Stimulated activated effector memory CD8-positive, alpha-beta T cell treated with anti-CD3 and anti-CD28 coated beads, Interleukin-12 subunit alpha, Interleukin-12 subunit beta, amount 100 ng/mL, for 72 hours (primary cell): ENCODE measurements at places on chromosomes 3 and 15.

DNA sequence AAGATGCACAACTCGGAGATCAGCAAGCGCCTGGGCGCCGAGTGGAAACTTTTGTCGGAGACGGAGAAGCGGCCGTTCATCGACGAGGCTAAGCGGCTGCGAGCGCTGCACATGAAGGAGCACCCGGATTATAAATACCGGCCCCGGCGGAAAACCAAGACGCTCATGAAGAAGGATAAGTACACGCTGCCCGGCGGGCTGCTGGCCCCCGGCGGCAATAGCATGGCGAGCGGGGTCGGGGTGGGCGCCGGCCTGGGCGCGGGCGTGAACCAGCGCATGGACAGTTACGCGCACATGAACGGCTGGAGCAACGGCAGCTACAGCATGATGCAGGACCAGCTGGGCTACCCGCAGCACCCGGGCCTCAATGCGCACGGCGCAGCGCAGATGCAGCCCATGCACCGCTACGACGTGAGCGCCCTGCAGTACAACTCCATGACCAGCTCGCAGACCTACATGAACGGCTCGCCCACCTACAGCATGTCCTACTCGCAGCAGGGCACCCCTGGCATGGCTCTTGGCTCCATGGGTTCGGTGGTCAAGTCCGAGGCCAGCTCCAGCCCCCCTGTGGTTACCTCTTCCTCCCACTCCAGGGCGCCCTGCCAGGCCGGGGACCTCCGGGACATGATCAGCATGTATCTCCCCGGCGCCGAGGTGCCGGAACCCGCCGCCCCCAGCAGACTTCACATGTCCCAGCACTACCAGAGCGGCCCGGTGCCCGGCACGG is 991 bp downstream of the SOX2 start:
- DNase-seq = no peak

- DNase-seq = no peak
Measured at GRCh38 chr3:132405188-132405587, 12.1 kb upstream of the DNAJC13 start.

GRCh38 chr3:21665444-21666100 is 85.4 kb downstream of the ZNF385D start:
- no peak for DNase-seq

GRCh38 chr15:22989576-22990477 is 9.7 kb upstream of the CYFIP1 start:
- no peak for DNase-seq

DNA sequence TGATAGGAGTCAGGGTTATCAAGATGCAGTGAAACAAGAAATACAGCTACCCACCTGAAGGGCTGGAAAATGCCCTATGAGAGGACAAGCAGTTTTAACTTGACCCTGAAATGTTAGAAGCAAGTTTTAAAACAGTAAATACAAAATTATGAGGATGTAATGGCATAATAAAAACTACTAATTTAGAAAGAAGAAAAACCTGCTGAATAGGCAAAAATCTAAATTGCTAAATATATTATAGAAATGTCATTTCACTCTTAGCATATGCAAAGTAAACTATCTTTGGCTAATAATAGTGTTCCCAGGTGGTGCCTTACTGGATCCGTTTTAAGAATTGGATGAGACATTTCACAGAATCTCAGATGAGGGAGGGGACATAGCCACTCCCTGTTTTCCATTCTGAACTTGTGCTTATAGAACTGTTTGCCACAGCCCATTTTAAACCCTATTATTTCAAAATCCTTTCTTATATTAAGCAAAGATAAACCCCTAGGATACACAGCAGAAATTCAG is 294.6 kb downstream of the LSAMP start:
- DNase-seq = no peak

GRCh38 chr3:185639632-185640206 is 53.6 kb downstream of the SENP2 start:
- no peak for DNase-seq

DNA sequence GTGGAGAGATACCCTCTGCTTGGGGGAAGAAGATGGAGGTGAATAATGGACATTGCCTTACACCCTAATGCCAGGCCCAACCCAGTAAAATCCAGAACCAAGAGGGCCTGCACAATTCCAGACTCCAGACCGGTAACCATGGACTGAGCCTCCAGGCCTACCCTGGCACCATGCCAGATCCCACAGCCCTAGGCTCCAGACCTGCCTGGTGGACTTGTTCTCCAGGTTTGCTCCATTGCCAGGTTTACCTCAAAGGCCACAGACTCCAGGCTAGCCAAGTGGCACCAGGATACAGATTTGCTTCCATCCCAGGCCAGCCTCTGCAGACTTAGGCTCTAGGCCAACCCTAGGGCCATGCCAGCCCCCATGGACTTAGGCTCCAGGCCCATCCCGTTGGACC is 14.0 kb downstream of the PLCH1 start:
- DNase-seq = no peak

GRCh38 chr15:59115047-59115446 is 10.1 kb downstream of the CCNB2 start:
- DNase-seq = no peak

- DNase-seq = no peak
Measured at GRCh38 chr3:123068601-123069381, 2.0 kb downstream of the PDIA5 start.

DNA sequence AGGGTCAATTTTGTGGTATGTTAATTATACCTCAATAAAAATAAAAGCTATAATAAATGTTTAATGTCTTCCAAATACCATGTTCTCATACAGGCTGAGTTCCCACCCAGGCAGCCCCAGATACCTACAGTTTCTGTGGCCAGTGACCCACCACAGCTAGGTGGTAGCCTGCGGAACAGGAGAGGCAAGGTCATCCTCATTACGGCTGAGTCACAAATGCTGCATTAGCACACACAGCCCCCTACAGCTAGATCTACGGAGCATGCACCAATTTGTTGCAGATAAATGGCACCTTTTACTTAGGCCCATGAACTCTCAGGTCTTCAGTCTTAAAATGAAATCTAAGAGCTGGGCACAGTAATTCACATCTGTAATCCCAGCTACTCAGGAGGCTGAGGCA is 5.1 kb downstream of the SPATA12 start:
- no peak for DNase-seq

DNA sequence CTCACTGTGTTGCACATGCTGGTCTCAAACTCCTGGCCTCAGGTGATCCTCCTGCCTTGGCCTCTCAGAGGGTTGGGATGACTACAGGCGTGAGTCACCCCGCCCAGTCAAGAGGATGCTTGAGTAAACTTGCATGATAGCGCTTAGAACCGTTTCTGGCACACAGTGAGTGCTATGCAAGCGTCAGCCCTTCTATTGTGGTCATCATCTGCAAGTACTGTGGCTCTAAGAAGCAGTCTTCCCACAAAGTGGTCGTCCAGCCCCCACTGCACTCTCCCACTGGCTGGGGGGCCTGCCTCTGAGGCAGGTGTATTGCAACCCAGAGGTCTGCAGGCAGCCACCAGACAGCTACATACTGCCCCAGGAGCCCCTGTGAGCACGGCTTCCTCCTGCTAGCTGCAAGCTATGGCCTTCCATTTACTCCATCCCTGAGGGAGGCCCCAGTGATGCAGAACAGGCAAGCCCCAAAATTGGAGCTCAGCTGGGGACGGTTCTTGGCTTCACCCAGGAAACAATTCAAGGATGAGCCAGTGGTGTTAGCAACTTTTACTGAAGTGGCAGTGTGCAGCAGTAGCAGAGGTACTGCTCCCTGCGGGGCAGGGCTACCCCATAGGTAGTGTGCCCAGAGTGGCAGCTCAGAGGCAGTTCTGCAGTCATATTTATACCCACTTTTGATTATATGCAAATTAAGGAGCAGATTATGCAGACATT is 95.4 kb downstream of the LSM3 start:
- DNase-seq = no peak

DNA sequence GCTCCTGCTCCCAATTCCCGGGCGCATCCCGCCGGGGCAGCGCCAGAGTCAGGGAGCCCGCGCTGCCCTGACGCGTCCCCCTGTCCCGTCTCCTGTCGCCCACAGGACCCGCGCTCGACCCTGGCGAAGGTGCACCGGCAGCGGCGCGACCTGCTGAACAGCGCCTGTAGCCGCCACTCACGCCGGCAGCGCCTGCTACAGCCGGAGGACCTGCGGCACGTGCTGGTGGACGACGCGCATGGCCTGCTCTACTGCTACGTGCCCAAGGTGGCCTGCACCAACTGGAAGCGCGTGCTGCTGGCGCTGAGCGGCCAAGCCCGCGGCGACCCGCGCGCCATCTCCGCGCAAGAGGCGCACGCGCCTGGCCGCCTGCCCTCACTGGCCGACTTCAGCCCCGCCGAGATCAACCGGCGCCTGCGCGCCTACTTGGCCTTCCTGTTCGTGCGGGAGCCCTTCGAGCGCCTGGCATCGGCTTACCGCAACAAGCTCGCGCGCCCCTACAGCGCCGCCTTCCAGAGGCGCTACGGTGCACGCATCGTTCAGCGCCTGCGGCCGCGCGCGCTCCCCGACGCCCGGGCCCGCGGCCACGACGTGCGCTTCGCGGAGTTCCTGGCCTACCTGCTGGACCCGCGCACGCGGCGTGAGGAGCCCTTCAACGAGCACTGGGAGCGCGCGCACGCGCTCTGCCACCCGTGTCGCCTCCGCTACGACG is 16.9 kb downstream of the C3orf22 start:
- DNase-seq = no peak

DNA sequence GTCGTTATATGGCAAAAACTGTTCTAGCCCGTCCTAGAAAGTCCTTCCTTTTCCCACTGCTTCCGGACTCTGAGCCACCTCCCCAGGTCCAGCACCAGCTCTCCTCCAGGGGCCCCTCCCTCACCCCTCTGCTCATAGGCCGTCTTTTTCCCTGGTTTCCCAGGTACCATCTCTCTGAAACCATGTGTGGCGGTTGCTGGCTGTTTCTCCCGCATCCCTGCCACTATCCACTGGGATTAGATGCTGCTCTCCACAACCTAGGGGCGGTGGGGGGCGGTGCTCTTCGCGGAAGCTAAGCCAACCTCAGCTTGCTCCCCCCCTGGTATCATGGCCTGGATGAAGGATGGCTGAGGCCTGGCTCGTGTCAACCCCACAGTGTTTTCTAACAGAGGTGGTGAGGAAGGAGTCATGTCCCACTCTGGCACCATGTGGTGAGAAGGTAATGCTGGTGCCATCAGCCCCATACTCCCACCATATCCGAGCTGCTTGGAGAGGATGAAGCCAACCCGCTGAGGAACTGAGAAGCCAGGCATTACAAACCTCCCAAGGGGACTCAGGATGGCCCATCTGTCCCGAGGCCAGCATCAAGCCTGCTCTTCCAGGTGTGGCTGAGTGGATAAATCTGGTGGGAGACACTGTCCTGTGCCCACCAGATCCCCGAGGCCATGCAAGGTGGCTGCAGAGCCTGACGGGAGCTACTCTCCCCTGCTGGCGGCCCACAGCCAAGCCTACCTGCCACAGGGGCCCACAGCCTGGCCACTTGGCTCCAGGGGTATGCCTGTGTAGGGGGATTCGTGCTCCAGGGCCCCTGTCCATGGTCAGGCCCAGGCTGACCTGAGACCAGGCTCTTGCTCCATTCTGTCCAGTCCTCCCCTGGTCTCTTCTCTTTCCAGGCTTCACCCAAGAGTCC is 27.9 kb upstream of the SLC41A3 start:
- DNase-seq = no peak

DNA sequence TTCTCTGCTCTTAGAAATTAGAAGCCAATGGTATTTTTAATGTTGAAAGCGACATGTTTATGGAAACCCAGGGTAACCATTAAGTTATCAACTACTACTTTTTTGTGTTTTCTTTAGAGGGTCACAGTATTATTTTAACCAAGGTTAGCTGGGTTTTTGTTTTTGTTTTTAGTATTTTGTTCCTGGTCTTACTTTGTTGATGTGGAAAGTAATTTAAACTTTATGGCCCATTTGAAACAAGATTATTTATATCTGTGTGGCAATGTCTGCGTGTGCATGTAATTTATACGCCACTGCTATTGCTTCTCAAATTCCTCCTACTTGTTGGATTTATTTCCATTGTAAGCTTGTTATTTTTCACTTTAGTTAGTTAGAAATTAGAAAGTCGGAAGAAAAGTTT is 722.1 kb upstream of the NR2F2 start:
- no peak for DNase-seq

- DNase-seq = no peak
Measured at GRCh38 chr3:113867506-113867905, 28.9 kb downstream of the GRAMD1C start.

- DNase-seq = no peak
Measured at GRCh38 chr15:28185148-28185895, 86.2 kb upstream of the OCA2 start.

DNA sequence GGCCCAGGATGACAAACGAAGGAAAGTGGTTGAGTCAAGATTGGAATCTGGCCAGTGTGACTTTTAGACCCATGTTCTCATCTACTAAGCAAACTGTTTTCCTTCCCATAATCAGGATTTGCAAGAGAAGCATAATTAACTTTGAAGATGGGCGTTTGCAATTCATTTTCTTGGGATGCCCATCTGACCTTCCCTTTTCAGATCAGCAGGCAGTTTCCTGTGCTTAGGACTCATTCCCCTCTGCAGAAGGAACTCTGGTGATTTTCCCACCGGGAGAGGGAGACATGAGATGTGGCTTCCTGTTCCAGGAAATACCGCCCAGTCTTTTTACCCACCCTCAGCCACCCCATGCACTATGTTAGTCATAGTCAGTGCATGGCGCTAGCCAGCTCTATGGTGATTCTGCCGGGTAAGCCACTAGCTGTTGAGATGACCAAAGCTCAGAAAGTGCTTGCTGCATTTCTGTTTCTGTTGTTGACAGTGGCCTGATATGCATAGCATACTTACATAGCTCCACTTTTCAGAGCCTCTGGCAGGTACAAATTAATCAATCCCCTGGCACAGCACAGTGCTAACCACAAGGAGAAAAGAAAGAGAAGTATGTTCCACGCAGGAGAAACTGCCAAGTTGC is 129.4 kb downstream of the VGLL4 start:
- no peak for DNase-seq

- DNase-seq = no peak
Measured at GRCh38 chr15:39584662-39585388, 3.9 kb downstream of the THBS1 start.

DNA sequence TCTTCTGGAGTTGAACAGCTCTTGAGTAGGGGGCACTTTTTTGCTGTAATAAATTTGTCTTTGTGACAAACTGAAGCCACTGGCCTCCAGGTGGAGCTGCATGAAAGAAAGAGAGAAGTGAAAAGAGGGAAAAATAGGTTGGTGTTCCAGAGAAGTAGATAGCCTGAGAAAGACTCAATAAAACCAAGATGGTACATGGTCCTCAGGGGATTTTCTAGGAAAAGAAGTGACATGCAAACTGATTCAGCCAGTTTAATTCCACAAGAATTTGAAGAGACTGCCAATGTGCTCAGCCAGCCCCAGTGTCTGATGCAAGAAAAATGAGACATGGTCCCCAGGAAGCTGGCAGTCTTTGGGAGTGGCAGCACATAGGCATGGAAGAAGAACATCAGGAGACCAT is 152.7 kb downstream of the CD47 start:
- no peak for DNase-seq
